ENCODE measurements at places on chromosomes 5 and 9. TPM values are rescaled to one million over a fixed set of nuclear protein-coding genes. Genes with fewer than 3 reads are reported as not detected.
A peak's percentile ranks its signal among the peaks of the same experiment; 100 is the strongest.

DNA sequence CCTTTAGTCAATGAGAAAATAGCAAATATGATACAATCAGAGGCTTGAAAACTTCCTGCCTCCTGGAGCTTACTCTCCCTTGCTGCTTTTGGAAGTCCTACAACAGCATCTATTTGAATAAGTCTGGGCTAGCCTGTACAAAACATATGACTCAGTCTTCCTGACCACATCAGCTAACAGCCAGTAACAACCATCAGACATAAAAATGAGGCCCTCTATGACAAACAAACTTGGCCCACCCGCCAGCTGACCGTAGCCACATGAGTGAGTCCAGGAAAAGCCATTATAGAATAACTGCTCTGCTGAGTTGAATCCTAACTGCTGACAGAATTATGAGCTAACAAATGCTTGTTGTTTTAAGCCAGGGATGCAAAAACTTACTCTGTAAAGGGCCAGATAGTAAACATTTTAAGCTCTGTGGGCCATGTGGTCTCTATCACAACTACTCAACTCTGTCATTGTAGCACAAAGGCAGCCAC is 347.6 kb downstream of the PTPRD start:
- peak; percentile 41 for DNase-seq

DNA sequence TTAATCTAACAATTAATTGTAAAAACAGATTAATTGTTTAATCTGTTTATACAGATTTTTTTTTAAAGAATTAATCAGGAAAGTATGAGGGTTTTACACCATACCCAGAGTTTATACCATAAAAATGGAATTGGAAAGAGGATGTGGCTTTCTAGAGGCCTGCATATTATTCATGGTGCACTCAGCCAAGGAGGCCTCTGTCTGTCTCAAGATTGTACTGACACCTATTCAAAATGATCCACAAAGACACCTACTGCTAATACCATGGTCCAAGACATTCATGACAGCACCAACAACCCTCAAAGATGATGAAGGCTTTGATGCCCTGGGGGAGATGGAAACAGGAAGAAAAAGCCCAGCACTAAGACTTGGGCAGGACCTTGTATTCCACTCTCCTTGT is 58.1 kb upstream of the MAST4 start:
- DNase-seq: no peak

DNA sequence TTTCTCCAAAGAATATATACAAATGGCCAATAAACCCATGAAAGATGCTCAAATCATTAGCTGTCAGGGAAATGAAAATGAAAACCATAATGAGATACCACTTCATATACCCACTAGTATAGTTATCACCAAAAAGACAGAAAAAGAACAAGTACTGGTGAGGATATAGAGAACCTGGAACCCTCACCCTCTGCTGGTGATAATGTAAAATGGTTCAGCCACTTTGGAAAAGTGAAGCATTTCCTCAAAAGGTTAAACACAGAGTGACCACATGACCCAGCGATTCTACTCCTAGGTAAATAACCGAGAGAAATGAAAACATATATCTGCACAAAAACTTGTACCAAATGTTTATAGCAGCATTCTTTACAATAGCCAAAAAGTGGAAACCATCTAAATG is 72.0 kb downstream of the HSD17B3 start:
- DNase-seq: no peak

The EQTN gene
- polyA plus RNA-seq: not detected

The GCNT1 gene
- polyA plus RNA-seq: 3.5 TPM

- no peak for DNase-seq
These were observed 19.8 kb downstream of the NACC2 start for GRCh38 chr9:136075134-136075841.

The SMIM32 gene
- not detected for polyA plus RNA-seq

The SPATA31E1 gene
- not detected for polyA plus RNA-seq

- DNase-seq: no peak
These were observed 68.7 kb upstream of the ZNF622 start for GRCh38 chr5:16534280-16534679.

DNA sequence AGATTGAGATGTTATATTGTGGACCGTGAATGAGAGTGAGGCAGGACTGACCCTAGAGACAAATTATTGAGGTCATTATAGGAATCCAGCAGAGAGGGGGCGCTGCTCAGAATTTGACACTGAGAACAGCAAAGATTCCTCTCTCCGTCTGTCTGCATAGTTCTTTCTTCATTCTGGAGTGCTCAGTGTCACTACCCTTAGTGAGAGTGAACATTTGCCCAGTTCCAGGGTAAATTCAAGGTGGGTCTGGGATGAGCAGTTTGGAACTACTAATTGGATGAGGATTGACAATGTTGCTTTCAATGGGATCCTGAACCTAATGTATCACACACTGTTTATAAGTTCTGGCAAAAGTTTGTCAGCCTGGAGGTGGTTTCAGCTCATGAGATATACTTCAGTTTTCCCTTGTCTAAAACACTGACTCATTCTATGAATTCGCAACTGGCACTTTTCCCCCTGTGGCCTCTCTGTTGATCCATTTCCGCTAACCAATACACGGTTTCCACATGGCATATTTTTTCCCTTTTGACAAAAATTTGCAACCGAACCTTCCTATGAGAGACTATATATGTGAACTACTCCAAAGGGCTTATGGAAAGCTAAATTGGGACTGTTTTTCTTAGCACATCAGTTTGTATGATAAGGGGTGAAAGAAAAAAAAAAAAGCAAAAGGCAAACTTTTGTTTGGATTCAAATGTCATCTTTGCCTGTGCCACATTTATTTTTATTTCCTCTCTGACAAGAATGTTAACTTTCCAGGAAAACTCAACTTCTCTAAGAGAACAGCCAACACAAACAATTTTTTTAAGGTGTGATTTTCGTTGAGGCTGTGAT is 1240.7 kb upstream of the WWC1 start:
- no peak for DNase-seq

DNA sequence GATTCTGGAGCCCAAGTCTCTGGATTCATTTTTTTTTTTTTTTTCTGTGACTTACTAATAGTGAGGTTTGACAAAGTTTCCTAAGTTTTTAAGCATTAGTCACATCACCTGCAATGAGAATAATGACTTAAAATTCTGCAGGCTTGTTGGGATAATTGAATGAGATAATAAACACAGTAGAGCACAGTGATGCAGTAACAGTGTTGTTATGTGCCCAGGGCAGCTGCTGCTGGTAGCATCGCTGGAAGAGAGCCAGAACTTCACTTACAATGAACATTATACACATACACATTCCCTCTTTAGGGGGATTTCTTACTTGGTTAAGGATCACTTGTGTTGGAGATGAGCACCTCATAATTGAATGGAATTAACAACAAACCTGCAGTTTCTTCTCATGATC is 78.9 kb downstream of the ALDH7A1 start:
- DNase-seq: no peak

DNA sequence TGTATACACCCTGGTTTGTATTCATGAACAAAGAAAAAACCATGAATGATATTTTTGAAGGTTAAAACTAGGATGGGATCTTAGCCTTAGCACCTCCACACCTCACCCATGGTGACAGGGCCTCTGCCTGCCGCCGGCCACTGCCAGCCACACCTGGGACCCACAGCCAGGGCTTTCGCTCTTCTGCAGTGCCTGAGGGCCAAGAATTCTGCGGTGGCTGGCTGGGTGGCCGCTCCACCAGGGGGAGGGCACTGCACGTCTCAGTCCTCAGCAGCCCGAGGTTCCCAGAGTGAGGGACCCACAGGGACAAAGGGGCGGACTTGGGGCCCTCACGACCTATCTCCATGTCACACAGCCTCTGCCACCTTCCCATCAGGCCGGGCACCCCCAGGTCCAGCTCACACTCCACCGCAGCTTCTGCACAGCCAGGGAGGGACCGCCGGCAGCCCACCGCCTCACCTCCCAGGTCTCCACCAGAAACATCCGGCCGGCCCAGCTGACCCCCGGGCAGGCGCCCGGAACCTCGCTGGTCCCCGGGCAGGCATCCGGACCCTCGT is 6.9 kb downstream of the EXD3 start:
- no peak for DNase-seq

GRCh38 chr5:121189342-121190305 is 662.1 kb upstream of the FTMT start:
- no peak for DNase-seq

The RNF20 gene
- polyA plus RNA-seq: 36.3 TPM

DNA sequence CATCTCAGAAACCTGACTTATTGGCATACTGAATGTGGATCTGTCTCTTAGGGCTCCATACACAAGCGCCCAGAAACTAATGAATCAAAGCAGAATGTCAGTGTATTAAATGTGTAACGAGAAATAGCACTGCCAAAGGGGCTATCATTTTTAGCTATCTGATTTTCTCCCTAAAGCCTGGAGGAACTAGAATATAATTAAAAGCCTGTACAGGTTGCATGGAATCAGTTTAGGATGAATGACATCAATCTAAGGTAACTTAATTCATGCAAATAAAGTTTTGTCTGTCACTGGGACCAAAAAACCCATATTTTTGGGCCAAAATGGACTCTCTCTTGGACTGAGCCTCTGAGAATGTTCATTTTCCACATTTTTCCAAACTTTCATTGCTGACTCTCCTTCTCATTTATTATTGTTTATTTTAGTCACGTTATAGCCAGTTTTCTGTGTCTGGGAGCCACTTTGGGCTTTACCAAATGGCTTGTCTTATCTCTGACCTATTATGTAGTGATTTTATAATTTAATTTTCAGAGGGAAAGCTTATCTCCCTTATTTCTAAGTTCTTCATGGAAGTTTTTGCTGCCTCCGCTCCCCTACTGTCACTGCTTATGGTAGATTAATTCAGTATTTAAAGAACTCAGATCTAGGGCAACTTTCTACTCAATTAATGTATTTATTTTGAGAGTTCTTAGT is 47.0 kb downstream of the PRR16 start:
- no peak for DNase-seq

The ENTPD8 gene
- polyA plus RNA-seq: 0.98 TPM

- DNase-seq: no peak
These were observed 58.3 kb upstream of the SEMA6A start for GRCh38 chr5:116632890-116633289.

The KCNN2 gene
- 9.6 TPM for polyA plus RNA-seq

The NRG2 gene
- 1.7 TPM for polyA plus RNA-seq

DNA sequence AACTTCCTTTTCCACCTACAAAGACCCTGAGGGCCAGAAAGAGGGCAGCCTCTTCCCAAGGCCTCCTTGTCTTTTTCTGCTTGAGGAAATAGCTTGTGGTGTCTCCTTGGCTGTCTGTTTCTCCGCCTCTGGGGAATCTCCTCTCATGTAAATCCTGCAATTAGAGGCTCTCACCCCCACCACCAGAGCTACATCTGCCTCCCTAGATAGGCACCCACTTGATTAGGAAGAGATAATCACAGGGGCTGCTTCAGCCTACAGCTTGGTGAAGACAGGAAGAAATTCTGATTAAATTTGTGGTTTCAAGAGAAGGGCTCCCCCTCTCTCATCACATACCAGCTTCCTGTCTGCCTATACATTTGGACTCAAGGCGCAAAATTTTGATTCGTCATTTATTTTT is 75.6 kb downstream of the TLR4 start:
- DNase-seq: no peak

DNA sequence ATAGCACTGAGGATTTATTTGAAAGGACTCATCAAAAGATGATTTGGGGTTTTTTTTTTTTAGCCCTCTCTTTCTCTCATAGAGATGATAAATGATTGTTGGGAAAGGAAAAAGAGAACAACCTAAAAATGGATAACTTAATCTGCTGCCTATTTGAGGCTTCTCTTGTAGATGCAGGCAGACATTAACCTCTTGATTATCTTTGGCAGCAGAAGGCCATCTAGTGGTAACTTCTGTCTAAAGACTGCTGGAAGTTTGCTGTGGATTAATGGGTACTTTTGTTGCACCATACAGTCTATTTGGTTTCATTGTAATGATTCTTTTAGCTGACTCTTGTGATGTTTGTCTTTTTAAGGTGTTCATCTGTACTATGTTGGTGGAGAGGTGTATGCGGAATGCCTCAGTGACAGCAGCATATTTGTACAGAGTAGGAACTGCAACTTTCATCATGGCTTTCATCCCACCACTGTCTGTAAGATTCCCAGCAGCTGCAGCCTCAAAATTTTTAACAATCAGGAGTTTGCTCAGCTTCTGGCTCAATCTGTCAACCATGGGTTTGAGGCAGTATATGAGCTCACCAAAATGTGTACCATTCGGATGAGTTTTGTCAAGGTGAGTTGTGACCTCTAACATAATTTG is 18.8 kb downstream of the SMIM32 start:
- peak; percentile 29 for DNase-seq

DNA sequence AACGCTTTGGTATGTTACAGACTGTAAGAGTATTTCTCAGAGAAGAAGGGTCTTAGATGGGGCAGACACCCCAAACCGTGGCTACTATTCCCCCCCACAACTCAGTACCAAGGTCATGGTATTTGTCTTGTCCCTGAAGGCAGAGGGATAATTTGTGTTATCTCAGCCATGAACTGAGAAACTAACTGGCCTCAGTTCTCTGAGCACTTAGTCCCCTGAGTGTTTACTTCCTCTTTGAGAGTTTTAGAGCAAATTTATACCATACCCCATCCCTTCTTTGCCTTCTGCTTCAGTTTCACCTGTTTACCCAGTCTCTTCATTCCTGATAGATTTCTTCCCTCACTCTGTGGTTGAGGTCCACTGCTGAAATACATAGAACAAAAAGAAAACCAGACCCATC is 183.9 kb downstream of the LRRC70 start:
- DNase-seq: no peak

GRCh38 chr9:34034698-34035065 is 14.0 kb downstream of the UBAP2 start:
- no peak for DNase-seq

The CD14 gene
- polyA plus RNA-seq: 30.9 TPM

The KCTD16 gene
- 0.08 TPM for polyA plus RNA-seq

The LHX3 gene
- not detected for polyA plus RNA-seq

The FXN gene
- polyA plus RNA-seq: 12.9 TPM

GRCh38 chr5:2579126-2579525 is 172.4 kb downstream of the IRX2 start:
- no peak for DNase-seq

- no peak for DNase-seq
These were observed 194.9 kb downstream of the PALM2AKAP2 start for GRCh38 chr9:109974918-109975276.

DNA sequence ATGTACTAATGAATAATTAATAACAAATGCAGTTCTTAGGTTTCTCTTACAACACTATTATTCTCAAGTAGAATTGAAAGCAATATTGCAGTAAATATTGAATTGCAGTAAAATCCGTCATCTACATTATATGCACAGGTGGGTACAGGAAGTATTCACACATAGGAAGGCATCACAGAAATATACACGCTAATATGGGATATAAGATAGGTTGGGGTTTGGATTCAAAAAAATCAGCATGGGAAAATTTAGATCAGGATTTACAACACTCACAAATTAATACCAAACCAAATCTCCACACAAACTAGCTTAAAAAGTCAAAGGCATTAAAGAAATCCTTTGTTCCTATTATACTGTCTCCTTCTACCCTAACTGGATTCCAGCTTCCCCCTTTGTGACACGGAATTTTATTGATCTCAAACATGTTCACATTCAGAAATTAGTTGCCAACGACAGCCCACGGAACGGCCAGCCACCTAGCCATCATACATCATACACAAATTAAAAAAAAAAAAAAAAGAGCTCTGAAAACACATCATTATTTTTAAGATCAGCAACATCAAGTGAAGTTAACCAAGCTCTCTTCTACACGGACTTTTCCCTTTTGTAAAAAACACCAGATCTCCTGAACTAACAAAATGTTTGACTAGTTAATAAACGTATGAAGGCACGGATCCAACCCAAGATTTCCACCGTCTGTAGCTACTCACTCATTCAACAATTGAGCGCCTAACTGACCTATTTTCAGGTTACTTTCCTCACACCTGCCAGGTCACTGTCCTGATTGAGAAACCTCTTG is 2.2 kb downstream of the NR6A1 start:
- DNase-seq: no peak

The SLC36A3 gene
- not detected for polyA plus RNA-seq

- DNase-seq: no peak
These were observed 49.9 kb downstream of the SIL1 start for GRCh38 chr5:139148306-139148705.

Data from hindlimb muscle (tissue), 1 donor.